ENCODE measurements at places on chromosomes 13 and 19. TPM values are rescaled to one million over a fixed set of nuclear protein-coding genes. Genes with fewer than 3 reads are reported as not detected.

GRCh38 chr13:70708775-70709174 is 600.5 kb upstream of the KLHL1 start:
- H3K4me1 ChIP-seq: no peaks in the 10 kb centered on the region
- H3K36me3 ChIP-seq: no peaks in the 10 kb centered on the region
- DNase-seq: no peak
- no peaks in the 10 kb centered on the region for H3K27me3 ChIP-seq
- H3K4me3 ChIP-seq: no peak overlapping the region
- H3K27ac ChIP-seq: no peak overlapping the region

DNA sequence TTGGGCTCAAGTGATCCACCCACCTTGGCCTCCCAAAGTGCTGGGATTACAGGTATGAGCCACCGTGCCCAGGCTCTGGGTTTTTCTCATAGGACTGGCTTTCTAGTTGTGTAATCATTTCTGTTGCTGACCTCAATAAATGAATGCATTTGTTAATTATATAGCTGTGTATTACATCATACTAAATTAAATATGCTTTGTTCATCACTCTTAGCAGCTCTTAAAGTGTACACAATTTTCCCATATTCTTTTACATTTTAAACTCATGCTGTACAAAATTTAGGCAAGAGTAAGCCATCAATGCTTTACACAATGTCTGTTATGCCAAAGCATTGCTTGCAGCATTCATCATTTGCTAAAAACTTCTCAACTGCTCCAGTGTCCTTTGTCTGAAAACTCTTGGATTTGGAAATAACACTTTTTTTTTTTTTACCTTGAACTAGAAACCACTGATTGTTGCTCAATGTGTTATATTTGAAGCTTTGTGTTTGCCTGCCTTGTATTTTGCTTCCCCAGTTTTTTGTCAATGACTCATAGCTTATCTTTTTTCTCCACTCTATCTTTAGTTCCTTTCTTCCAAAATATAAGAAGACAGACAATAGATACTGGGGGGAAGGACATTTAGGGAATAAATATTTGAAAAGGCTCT is 31.4 kb downstream of the CCDC122 start:
- no peaks in the 10 kb centered on the region for H3K27me3 ChIP-seq
- H3K27ac ChIP-seq: no peak overlapping the region
- H3K4me3 ChIP-seq: no peak overlapping the region
- H3K36me3 ChIP-seq: no peaks in the 10 kb centered on the region

WASF3 gene
- total RNA-seq: 0.18 TPM

SIGLEC10 gene
- total RNA-seq: not detected

KCNJ14 gene
- total RNA-seq: 0.53 TPM

PDE4A gene
- total RNA-seq: 6.9 TPM

GRCh38 chr19:1132552-1133383 is 29.0 kb downstream of the GPX4 start:
- H3K27me3 ChIP-seq: no peaks in the 10 kb centered on the region
- peaks cover 35% of the 10 kb centered on the region for H3K4me1 ChIP-seq
- peak overlapping the region; percentile 66 for H3K27ac ChIP-seq
- no peak for DNase-seq

ZNF737 gene
- not detected for total RNA-seq

DNA sequence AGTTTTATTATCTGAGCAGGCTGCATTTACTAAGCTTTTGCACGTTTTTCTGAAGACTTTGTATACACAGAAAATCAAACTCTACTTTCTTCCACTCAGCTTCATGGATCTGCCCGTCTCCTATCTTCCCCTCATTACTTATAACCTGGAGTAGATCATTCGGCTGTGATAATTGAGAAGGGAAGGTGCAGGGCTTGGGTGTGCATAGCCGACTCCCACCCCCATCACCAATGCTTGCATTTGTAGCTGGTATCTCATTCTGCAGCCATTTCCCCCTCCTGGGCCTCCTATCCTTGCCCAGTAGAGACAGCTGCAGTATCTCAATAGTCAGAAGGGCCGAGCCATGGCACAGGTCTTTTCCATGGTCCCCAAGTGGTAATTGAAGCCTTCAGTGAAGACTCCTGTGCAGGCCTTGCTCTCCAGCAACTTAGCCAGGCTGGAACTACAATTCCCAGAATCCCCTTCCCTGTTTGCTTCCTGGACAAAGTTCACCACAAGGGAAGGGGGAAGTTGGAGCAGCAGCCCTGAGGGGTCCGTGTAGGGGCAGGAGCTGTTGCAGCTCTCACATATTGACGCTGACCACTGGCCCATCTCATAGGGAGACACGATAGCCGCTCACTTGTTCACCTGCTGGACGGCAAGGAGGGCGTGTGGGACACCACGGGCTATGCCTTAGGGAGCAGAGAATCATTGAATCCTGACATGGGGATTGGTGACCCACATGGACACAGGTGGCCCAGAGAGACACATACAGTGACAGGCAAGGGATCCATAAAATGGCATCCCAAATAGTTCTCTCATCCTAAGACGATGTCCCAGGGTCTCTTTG is 2.1 kb upstream of the SIGLEC8 start:
- no peaks in the 10 kb centered on the region for H3K27me3 ChIP-seq
- DNase-seq: no peak
- no peak overlapping the region for H3K4me3 ChIP-seq

DNA sequence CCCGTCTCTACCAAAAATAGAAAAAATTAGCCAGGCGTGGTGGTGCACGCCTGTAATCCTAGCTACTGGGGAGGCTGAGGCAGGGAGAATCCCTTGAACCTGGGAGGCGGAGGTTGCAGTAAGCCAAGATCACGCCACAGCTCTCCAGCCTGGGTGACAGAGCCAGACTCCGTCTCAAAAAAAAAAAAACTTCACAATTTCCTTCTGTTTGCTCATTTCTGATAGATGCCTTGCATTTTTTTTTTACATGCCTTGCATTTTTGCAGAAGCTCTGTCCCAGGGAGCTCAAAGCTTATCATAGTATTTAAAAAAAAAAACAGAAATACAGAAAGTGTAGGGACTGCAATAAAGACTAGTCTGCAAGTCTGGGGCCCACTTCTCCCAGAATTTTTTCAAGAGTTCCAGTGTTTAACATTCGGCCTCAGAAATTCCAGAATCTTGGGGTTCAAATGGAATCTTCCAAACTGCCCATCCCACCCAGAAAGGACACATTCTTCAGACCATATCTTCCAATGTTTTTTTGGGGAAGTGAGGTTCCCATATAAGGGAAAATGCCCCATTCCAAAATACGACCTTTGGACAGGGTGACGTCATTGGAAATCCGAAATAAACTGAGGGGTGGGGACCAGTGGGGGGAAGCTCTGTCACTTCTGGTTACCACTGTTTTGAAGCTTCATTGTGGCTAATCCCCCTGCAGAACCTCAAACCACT is 17.2 kb upstream of the RAB8A start:
- DNase-seq: no peak
- no peaks in the 10 kb centered on the region for H3K27me3 ChIP-seq

DNA sequence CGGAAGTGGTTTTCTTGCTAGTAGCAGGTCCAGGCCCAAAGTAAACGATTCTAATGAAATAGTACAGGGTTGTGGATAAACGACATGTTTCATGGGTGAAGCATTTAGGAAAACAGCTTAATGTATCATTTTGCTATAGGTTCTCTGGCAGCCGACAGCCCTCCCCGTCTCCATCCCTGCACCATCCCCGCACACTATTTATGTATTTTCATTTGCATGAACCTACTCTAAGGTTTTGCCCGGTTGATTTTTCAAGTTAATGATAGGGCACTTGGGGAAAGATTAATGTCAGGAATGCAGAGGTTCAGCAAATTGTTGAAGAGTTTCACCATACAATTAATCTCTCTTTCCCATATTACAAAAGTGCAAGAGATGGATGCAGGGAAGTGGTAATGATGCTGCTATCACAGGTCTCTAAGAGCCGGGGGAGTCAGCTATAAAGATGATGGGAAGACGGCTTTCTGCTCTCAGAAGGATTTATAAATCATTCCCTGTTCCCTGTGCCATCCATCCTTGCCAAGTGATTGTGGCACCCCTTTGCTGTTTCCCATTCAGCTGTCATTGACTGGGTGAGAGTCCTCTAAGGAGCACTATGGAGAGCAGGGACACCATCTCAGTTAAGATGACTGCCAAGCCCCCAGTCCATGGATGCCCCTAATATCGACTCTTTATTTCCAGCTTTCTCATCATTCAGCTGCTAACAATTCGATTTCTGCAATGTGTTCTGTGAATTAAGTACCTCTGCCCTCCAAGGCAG is 186.3 kb downstream of the IRS2 start:
- no peaks in the 10 kb centered on the region for H3K4me1 ChIP-seq
- no peak overlapping the region for H3K4me3 ChIP-seq
- no peaks in the 10 kb centered on the region for H3K36me3 ChIP-seq
- no peak for DNase-seq
- peaks cover 19% of the 10 kb centered on the region for H3K27me3 ChIP-seq
- no peak overlapping the region for H3K27ac ChIP-seq

DNA sequence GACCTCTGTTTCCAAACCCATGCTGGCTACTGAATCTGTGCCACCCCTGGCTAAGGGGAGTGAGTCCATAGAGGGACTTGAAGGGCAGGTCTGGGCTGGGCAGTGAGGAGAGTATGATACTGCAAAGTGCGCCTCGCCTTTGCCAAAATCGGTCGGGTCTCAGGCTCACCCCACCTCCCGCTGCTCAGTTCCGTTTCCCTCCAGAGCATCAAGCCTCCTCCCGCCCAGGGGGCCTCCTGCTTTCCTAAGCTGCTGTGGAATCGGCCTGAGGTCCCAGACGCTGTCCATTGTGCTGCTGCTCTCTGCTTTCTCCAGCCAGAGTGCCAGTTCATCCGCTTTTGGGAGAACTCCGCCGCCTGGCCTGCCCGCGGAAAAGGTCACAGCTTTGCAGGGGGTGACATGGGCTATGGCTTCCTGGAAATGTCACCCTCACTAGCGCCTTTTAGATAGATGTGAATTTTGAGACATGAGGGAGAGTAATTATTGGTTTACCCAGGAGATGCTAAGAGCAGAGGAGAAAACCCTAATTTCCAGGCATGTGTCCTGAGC is 1418.4 kb downstream of the UQCRFS1 start:
- DNase-seq: peak; percentile 57
- peaks cover 6% of the 10 kb centered on the region for H3K4me1 ChIP-seq
- H3K27ac ChIP-seq: peak overlapping the region; percentile 51
- no peaks in the 10 kb centered on the region for H3K27me3 ChIP-seq
